NCI-H1417 treated with DMSO at 0.1 percent for 48 hours (cell line): ENCODE measurements at places on chromosomes 6 and 20.

DNA sequence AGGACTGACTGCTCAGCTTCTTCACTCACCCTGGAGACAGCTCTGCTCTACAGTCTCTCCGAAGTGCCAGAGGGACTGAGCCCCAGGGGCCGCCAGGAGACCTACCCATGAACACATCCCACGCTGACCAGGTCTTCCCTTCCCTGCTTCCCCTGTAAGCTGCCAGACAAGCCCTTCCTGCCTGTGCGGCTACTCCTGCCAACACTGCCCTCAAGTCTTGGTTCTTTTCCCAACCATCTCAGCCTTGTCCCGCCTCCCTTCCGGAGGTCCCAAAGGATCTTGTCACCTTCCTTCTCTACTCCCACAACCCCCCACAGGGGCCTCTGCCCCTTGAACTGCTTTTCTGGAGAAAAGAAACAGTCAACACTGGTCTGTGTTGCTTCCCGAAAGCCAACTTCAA lies 15.0 kb downstream of the CPNE5 start:
- no peak for DNase-seq

- no peak for DNase-seq
Observed at GRCh38 chr20:24892522-24892921, 56.5 kb upstream of the CST7 start.

- DNase-seq, result no peak
Observed at GRCh38 chr20:46649650-46649949, 1.7 kb downstream of the SLC13A3 start.

DNA sequence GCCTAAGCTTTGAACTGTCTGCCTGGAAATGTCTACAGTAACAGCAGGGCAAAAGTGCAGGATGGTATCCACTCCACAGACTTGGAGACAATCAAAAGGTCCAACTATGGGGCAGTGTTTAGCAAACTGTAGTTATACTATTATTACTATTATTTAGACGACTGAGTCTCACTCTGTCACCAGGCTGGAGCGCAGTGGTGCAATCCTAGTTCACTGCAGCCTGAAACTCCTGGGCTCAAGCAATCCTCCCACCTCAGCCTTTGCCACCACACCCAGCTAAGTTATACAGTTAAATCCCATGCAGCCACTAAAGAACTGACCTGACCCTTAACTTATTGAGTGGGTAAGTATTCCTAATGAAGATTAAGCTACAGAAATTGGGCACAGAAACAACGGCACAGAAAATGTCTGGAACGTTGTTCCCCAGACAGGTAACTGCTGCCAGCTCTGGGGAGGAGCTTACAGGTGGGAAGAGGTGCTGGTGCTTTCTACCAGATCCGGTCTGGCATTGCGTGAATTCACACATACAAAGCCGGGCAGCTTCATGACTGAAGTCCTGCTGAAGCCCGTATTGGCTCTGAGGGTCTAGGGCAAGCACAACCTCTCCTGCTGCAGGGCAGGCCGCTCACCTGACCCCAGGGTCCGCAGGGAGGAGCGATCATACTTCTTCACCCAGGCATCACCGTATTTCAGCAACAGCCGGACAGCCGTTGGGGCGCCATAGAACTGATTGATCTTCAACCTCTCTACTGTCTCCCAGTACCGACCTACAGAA lies 27.0 kb upstream of the APMAP start:
- DNase-seq, result no peak
